Psoas muscle (tissue), 8 donors: ENCODE measurements at places on chromosomes 1 and 21. TPM values are rescaled to one million over a fixed set of nuclear protein-coding genes. Genes with fewer than 3 reads are reported as not detected.

GRCh38 chr1:187276677-187277076 lies 447.9 kb downstream of the PLA2G4A start:
- DNase-seq: no peak

Gene NBPF4
- polyA plus RNA-seq: not detected

Gene ANGPTL3
- not detected for polyA plus RNA-seq

Gene TMEM52
- polyA plus RNA-seq: 42.0 TPM

- DNase-seq: no peak
These were observed 399.4 kb downstream of the SMYD3 start for GRCh38 chr1:246107516-246108277.
